Lung (tissue), 17 donors: ENCODE measurements at places on chromosomes 4 and X. TPM values are rescaled to one million over a fixed set of nuclear protein-coding genes. Genes with fewer than 3 reads are reported as not detected.

DNA sequence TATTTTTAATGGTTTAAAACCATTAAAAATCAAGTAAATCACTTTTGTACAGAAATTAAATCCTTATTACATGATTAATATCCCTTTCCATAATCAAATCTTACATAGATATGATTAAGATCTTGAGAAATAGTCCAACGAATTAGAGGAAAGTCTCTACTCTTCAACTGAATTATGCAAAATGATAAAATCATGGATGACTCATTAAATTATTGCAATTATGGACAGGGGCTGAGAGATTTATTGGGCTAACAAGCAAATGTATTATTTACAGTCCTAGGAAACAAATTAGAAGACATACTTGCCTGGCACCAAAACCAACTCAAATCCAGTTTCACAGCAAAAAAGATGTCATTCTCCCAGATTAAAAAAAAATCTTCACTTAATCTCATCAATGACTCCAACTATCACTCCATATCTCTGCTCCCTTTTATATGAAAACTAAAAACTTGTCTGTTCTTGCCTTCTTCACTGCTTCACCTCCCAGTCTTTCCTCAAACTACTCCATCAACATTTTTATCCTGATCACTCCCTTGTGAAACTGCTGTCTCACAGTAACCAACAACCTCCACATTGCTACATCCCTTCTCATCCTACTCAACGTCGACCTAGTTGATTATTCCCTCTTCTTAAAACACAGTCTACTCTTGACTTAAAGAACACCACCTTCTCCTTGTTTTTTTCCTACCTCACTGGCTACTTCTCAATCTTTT, 18.4 kb upstream of the DDX60 start:
- DNase-seq = no peak

TNMD gene
- polyA plus RNA-seq = not detected

- no peak for DNase-seq
These were observed 20.4 kb downstream of the TMEM131L start for GRCh38 chr4:153486281-153487151.

GRCh38 chr4:103754844-103755243, 35.1 kb upstream of the TACR3 start:
- DNase-seq = no peak

NSDHL gene
- 22.5 TPM for polyA plus RNA-seq

GPR173 gene
- 0.96 TPM for polyA plus RNA-seq

SYTL5 gene
- polyA plus RNA-seq = 0.98 TPM

DNA sequence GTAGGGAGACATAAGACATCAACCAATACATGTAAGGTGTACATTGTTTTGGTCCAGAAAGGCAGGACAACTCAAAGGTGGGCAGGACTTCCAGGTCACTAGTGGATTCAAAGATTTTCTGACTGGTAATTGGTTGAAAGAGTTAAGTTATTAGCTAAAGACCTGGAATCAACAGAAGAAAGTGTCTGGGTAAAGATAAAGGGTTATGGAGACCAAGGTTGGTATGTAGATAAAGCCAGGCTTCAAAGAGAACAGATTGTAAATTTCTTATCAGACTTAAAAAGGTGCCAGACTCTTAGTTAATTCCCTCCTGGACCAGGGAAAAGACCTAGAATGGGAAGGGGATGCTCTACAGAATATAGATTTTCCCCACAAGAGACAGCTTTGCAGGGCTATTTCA, 28.3 kb upstream of the GAB1 start:
- no peak for DNase-seq

DNA sequence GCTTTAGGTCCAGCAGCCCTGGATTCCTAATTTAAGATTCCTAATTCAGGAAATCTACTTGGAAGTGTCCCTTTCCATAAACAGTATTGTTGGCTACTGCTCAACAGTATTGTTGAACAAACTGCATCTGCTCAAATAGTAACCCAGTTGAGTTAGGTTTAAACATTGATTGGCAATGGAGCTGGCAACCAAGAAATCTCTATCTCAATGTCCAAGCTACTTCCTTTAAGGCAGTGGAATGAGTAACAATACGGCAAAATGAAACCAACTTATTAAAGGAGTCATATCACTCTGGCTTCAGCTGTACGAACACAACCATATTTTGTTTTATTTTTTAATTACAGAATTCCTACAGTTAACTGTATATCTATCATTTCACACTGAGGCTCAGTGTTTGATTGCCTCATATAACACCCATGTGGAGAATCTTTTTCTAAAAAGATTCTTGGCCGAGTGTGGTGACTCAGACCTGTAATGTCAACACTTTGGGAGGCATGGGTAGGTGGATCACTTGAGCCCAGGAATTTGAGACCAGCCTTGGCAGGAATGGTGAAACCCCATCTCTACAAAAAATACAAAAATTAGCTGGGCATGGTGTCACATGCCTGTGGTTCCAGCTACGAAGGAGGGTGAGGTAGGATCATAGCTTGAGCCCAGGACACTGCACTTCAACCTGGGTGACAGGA, 71.7 kb upstream of the IL13RA1 start:
- DNase-seq = no peak

BST1 gene
- polyA plus RNA-seq = 53.5 TPM

TSPAN6 gene
- 15.1 TPM for polyA plus RNA-seq

DNA sequence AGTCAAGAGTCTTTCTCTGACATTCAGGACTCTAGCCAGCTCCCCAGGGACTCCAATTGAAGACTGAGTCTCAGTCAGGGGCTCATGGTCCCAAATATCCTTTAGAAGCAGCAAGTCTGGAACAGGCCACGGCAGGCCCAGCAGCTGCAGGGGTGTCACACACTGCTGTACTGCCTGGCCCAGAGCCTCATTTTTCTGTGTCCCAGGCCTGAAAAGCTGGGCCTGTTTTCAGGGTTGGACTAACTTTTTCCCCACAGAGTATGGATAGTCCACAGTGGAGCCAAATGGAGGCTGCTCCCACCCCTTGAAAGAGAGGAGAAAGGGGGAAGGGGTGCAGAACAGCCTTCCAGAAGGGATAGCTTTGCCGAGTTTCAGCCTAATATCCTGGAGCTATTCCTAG, 146.8 kb upstream of the NALF2 start:
- no peak for DNase-seq

DNA sequence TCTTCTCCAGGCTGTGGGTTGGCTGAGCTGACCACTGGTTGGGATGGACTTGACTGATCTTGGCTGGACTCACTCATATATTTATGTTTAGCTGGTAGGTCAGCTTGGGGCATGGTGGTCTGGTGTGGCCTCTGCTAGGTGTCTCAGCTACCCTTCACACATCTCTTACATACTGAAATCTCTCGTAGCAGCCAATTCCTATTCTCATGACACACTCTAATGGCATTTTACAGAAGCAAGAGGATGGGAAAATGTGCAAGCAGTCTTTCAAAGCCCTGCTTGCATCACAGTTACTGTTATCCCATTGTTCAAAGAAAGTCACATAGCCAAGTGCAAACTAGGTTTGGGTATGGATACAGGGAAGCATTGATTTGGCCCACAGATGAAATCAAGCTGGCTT, 55.5 kb upstream of the PCDH18 start:
- DNase-seq = no peak

NDUFA1 gene
- 100 TPM for polyA plus RNA-seq
